Omental fat pad (tissue), 4 donors: ENCODE measurements at places on chromosomes 5 and 9. TPM values are rescaled to one million over a fixed set of nuclear protein-coding genes. Genes with fewer than 3 reads are reported as not detected.

Gene STOML2
- total RNA-seq: 100 TPM

Gene SCGB3A2
- not detected for total RNA-seq

Gene RNF183
- total RNA-seq: 0.19 TPM

Gene TSSK1B
- not detected for total RNA-seq

Gene ANGPTL2
- 139 TPM for total RNA-seq

DNA sequence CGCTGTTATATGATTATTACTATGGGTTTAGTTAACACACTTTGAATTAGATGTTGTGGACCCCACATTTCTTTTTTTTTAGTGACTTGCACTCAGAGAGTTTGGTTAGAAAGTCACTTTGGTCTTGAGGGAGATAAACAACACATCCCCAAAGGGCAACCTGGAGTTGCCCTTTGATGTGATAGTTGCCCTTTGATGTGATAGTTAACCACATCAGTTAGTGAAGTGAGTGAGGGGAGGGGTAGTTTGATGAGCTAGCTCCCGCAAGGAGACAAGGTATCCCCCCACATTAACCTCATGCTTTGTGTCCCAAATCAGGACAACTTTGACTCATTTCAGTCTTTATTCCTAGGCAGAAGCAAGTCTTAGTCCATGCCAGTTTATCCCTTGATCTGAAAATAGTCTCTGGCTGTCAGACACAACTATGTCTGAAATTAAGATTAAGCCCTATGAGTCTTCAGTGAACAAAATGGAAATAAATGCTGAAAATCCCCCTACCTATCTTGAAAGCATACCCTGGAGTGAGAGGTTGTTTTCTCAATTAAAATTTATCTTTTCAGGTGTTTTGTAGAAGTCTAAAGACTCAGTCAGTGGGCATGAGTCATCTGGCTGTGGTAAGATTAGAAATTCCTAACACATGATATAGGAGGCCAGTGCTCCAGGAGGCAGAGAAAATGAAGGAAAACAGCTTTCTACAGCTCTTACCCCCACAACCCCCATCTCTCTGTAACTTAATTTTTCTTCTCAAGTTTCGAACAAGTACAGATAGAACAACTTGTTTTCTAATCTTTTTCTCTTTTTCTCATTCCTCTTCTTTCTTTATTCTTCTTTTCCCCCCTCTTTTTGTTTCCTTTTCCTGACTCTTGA, 208.9 kb upstream of the DMRTA1 start:
- no peak for DNase-seq

GRCh38 chr9:84710701-84711397, 41.3 kb downstream of the NTRK2 start:
- no peak for DNase-seq

DNA sequence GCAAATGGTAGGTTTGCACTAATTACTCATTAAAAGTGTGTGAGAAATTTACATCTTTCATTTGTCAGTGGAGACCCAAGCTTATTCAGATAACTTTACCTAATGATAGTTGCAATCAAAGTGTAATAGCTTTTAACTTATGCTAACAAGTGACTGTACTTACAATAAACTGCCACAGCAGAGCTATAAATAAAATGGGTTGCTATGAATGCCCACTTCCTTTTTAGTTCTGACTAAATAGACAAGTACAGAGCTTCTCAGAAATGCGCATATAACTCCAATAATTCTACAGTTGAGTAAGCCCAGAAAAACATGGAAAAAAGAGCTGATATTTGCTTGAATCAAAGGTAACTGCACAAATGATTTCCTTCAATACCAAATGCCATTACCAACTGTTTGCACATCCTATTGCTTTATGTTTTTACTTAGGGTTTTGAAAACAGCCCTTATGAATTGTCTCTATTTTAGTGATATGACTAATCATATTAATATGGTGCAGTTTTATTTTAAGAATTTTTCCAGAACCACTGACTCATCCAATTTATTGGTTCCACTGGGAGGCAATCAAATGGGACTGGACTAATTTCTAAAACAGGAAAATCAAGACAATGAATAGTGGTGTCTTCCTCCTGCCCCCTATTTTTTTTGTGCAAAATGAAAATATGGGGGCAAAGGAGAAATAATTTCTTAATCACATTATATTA, 84.1 kb downstream of the PPP2R2B start:
- no peak for DNase-seq

DNA sequence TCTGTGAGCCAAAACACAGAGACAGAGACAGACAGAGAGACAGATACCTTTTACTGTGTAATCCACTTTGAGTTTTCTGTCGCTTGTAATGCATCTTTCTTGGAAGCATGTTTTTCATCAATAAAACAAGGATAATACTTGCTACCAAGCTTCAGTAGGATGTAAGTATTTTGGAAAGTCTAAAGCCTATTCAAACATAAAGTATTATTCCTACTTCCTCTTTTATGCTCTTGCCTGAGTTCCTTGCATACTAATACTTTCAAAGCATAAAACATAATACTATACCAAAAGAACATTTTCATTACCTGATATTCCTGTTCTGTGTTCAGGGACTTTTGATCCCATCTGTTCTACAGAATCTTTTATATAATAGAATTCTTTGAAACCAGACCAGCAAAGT, 64.5 kb upstream of the SLC30A5 start:
- no peak for DNase-seq

- no peak for DNase-seq
Measured at GRCh38 chr5:40801771-40802562, 3.8 kb upstream of the PRKAA1 start.

DNA sequence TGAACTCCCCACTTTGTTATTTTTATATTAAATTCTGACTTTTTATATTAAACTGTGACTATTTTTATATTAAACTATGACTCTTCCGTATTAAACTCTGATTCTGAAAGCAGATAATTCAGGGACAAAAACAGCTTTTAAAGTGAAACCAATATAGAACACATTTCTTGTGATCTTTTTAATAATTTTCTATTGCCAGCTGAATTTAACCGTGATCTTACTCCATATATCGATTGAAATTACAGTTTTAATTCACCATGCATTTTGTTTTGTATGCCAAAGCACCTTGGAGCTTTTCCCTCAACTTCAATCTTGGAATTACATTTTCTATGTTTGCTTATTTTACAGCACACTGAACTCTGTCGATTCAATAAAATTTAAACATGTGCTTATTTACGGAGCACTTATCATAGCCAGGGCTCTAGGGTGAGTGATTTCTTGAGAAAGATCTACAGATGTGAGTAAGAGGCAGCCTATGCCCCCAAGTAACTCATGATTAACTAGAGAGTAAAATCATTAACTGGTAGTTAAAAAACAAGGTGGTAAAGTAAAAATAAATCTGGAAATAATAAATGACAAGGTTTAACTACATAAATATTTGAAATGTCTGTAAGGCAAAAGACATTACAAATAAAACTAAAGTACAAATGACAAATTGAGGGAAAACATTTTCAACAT, 72.9 kb upstream of the ALDH1B1 start:
- DNase-seq: no peak

GRCh38 chr9:106947106-106947900, 84.3 kb downstream of the ZNF462 start:
- DNase-seq: no peak

DNA sequence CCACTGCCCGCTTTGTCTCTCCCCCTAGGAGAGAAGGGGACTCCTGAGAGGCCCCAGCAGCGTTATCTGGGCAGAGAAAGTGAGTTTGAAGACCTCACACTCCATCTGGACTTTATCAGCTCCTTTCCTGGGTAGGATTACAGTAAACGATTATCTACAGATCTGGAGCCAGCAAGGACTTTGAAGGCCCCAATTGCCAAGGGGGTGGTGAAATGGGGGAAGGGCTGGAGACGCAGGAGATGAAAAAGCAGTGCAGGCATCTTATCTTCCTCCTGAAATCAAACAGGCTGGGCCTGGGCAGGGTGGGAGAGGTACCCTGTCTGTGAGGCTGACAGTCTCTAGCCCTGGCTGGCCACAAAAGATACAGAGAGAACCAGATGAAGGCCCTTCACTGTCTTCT, 105.8 kb upstream of the MSX2 start:
- no peak for DNase-seq

DNA sequence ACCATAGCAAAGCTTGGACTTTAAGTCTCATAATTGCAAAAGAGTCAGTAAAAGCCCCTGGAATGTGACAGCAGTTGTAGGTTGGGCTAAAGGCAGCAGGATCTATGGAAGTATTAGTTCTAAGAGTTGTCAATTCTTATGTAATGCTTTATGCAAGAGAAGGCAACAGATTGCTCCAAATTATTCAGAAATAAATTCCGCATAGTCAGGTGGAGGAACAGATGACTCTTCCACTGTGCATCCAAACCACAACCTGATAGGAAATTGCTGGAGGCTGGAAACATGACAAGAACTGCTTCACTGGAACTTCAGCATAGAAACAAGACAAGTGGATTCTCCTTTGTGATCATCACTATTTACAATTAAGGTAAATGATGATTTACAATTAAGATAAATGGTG, 101.0 kb downstream of the STARD4 start:
- no peak for DNase-seq

DNA sequence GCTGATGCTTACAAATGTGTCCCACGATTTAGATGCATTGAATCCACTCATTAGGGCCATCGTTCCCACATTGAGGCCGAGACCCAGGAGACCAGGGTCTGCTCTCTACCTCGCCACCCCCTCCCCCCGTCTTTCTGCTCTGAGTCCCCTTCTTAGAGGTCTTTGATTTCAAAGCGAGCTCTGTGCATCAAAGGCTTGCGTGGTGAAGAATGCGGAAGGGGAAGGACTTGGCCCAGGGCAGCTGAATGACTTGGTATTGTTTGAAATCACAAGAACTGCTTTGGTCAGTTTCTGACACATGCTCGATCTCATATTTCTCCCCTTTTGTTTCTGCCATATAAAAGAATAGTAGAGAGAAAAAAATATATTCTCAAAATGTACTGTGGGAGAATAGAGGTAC, 78.3 kb upstream of the IRX1 start:
- DNase-seq: no peak

GRCh38 chr9:33289496-33289895, 820 bp upstream of the NFX1 start:
- DNase-seq: no peak

GRCh38 chr9:34519321-34520020, 3.3 kb downstream of the ENHO start:
- no peak for DNase-seq

DNA sequence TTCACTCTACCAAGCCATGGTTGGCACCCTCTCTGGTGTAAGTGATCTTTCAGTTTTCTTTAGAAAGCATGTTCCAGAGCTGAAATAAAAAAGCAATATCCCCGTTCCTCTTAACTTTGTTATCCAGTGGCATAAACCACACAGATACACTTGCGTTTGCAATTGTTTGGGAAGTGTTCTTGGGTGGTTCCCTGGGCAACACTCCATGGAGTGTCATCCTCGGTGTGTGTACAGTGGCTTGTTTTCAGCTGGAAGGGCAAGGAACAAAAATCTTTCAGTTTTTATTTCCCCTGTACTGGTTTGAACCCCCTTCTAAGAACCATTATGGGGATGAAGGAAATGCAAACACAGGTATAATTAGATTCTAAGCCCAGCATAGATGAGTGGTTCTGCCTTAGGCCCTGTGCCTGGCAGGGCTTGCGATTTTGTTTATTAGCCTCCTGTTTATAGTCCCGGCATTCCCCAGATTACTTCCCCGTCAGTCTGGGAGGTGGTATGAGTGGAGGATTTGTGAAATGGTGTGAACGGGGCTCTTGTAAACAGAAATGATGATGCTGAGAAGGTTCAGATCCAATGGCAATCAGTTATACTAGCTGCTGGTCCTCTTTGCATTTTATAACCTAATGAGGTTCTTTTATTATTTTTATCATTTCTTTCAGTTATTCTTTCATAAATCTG, 76.0 kb upstream of the CD180 start:
- DNase-seq: no peak

DNA sequence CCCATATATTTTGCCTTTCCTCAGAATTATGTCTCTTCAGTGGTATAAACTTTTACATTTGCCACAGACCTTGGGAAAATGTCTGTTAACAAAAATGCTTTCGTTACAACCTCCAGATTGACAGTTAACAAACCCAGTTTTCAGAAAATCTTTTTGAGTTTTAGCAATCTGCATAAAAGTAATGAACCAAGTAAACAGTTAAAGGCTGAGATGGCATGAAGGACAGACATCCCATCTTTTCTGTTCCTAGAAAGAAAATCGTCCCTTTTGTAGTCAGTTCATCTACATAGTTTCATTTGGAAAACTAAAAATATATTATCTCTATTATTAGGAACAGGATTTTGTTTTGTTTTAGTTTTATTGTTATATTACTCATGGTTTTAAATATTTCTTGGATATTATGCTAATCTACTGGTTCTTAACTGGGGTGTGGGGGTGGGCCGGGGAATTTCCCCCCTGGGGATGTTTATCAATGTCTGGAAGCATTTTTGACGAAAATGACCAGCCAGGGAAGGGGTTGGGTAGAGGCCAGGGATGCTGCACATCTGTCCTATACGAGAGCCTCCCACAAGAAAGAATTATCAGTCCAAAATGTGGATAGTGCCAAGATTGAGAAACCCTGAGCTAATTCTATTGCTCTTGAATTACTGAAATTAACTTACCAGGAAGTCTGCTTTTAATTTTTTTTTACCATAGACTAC, 11.9 kb downstream of the FYB1 start:
- DNase-seq: no peak

DNA sequence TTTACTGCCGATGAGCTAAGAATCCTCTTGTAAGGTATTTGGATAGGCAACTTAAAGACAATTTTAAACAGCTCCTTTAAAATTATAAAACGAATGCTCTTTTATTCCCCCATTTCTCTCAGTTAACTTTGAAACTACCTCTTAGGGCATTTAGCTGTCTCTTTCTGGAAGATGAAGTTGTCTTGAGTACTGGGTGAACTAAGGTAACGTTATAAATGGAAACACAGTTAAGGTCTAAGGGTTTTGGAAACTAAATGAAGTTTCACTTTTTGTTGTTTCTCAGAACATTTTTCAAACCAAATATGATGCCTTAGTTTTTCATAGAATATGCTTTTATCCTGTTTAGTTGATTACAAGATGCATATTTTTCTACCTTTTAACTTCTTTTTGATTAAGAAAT, 6.8 kb downstream of the UBE2R2 start:
- DNase-seq: no peak

DNA sequence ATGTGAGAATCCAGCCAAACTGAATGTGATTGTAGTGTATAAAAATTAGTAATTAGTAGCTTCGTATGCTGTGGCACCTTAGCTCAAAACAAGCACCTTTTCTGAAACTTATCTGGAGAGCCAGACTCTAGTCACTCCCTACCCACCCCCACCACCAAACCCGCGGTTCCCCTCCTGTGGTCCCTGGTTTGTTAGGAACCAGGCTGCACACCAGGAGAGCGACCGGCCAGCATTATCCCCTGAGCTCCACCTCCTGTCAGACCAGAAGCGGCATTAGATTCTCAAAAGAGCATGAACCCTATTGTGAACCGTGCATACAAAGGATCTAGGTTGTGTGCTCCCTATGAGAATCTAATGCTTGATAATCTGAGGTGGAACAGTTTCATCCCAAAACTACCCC, 498.6 kb downstream of the CHSY3 start:
- DNase-seq: no peak

DNA sequence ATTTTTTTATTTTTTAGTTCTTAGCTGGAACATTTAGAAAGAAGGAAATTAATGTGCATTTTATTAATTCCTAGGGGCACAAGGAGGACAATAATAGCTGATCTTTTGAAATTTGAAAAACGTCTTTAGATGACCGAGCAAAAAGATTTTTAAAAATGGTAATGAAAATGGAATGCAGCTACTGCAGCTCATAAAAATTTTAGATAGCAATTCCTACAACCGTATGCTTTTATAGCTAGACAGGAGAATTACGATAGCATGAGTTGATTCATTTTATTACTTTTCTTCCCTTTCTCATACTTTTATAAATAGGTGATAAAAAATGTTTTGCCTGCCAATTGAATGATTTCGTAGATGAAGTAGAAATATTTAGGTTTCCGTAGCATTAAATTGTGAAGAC, 13.7 kb upstream of the RUFY1 start:
- DNase-seq: no peak
